ENCODE measurements at places on chromosomes 5 and 9. TPM values are rescaled to one million over a fixed set of nuclear protein-coding genes. Genes with fewer than 3 reads are reported as not detected.

Gene PCDHGA11
- total RNA-seq: 5.9 TPM

DNA sequence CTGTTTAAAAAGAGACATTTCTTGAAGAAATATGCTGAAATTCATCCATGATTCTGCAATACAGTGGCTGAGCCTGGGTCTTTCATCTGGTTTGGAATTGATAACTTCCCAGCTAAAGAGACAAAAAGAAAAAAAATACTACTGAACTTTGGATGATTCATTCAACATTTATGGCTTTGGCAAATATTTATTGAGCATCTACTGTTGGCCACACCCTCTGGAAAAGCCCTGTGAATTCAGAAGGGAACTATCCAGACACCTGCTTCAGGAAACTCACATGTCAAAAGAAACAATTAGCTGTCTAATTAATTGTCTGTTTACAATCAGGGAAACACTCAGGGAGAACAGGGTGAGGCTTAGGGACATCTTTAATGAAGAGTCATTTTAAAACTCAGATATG is 17.8 kb upstream of the ZNF622 start:
- no peaks in the 10 kb centered on the region for H3K27me3 ChIP-seq
- H3K4me3 ChIP-seq: no peak overlapping the region
- no peak overlapping the region for H3K27ac ChIP-seq
- no peaks in the 10 kb centered on the region for H3K36me3 ChIP-seq
- DNase-seq: no peak
- H3K4me1 ChIP-seq: no peaks in the 10 kb centered on the region

DNA sequence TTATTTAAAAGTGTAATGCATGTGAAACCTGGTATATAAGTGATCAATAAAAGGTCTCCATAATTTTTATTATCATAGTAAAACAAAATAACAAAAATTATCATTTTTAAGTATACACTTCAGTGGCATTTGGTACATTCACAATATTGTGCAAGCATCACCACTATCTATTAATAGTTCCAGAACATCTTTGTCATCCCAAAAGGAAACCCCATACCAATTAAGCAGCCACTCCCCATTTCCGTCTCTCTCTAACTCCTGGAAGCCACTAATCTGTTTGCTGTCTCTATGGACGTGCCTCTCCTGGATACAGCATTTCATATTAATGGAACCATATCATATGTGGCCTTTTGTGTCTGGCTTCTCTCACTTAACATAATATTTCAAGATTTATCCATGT is 7.6 kb downstream of the OLFML2A start:
- H3K4me1 ChIP-seq: peaks cover 9% of the 10 kb centered on the region
- no peak overlapping the region for H3K27ac ChIP-seq
- no peaks in the 10 kb centered on the region for H3K27me3 ChIP-seq
- H3K4me3 ChIP-seq: no peak overlapping the region
- DNase-seq: no peak
- H3K36me3 ChIP-seq: no peaks in the 10 kb centered on the region

Gene PRPF4
- 25.1 TPM for total RNA-seq

DNA sequence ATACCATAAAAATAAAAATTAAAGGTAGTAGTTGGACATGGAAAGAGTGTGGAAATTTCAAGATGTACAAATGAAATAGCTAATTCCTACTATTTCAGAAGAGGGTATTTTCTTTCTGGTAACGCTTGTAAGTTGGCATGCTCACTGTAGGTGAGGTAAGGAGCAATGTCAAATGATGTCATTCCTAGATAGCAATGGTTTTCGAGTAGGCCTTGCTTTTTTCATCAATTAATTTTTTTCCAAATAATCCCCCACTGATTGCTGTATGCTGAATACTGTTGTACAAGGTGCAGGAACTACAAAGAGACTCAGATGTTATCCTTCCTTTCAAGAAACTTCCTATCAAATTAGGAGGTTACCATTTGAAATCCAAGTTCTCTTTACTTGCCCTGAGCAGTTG is 928 bp upstream of the SELENOP start:
- no peak for DNase-seq
- no peaks in the 10 kb centered on the region for H3K36me3 ChIP-seq
- H3K27ac ChIP-seq: no peak overlapping the region
- H3K4me1 ChIP-seq: no peaks in the 10 kb centered on the region
- H3K27me3 ChIP-seq: no peaks in the 10 kb centered on the region
- no peak overlapping the region for H3K4me3 ChIP-seq

GRCh38 chr5:116273448-116274242 is 188.8 kb downstream of the COMMD10 start:
- peaks cover 5% of the 10 kb centered on the region for H3K4me1 ChIP-seq
- H3K27ac ChIP-seq: no peak overlapping the region
- peak; percentile 87 for DNase-seq
- no peaks in the 10 kb centered on the region for H3K27me3 ChIP-seq
- no peak overlapping the region for H3K4me3 ChIP-seq
- no peaks in the 10 kb centered on the region for H3K36me3 ChIP-seq

DNA sequence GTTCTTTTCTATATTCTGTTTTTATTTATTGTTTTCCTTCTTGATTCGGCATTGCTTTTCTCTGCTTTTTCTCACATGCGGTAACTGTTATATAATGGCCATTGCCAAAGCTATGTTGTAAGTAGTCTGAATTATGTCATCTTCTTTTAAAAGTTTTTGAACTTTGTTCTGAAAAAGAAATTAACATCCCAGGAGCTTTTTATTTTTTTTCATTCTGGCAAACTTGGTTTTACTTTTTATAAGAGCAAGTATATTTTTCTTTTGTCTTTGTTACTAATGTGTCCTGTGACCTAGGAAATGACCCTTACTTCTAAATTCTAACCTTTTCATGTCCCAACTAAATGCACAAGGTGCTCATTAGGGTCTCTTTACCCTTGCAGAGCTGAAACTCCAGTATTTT is 26.7 kb upstream of the IZUMO3 start:
- H3K27ac ChIP-seq: no peak overlapping the region
- H3K36me3 ChIP-seq: no peaks in the 10 kb centered on the region
- DNase-seq: no peak
- H3K27me3 ChIP-seq: no peaks in the 10 kb centered on the region
